Panc1 (cell line): ENCODE measurements at places on chromosomes 5 and 9. TPM values are rescaled to one million over a fixed set of nuclear protein-coding genes. Genes with fewer than 3 reads are reported as not detected.

The PCDHGA5 gene
- total RNA-seq: 0.67 TPM

The MEIKIN gene
- not detected for total RNA-seq

The KCNV2 gene
- total RNA-seq: not detected

The PGM5 gene
- 0.21 TPM for total RNA-seq

The LHX6 gene
- 0.62 TPM for total RNA-seq

The ELP1 gene
- 17.1 TPM for total RNA-seq

The ANKRD34B gene
- 0.10 TPM for total RNA-seq

The SPATA31A3 gene
- not detected for total RNA-seq

The CD274 gene
- 0.21 TPM for total RNA-seq

The MCC gene
- total RNA-seq: 0.41 TPM

The TMC1 gene
- 0.36 TPM for total RNA-seq

DNA sequence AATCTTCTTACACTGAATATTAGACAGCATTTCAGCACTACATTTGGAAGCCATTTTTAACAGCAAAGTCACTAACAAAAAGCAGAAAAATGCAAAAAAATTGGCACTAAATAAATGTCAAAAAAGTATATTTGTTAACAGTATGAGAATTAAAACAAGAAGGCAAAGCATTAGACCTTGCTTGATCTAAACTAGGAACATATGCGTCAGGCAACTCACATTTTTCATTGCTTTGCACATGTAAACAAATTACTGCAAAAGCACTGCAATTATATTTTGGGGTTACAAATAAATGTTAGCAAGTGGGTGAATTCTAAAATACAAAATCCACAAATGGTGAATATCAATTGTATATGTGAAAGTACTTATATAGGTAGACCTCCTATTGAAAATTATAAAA is 49.0 kb upstream of the RAPGEF6 start:
- no peak overlapping the region for H3K4me3 ChIP-seq
- H3K4me1 ChIP-seq: no peaks in the 10 kb centered on the region
- no peak for DNase-seq

GRCh38 chr9:127917603-127918002 is 762 bp upstream of the ST6GALNAC4 start:
- DNase-seq: no peak
- no peaks in the 10 kb centered on the region for H3K36me3 ChIP-seq
- no peak overlapping the region for H3K4me3 ChIP-seq

DNA sequence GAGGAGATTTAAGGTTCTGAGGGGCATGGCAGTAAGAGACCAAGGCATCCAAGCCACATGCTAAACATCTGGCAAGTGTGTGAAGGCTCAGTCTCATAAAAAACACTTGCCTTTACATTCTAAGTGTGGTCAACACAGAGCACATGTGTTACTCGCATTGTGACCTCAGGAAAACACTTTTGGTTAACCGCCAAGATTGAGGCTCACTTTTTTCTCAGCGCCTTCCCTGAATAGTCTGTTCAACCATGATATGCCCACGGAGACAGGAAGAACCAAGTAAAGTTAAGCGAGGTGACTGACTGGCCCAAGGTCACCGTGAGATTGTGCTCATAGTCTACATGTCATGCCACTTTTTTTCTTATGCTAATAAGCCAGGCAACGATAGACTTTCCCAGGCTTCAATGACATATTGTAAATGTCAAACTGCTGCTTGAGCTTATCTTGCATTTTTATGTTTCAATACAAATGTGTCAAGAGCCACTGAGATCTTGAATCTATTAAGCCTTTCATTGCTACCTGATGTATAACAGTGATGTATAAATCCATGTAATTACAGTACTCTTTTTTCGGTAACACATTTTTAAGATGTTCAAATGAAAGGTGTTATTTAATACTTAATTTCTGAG is 21.1 kb upstream of the IL9 start:
- H3K27ac ChIP-seq: no peak overlapping the region
- H3K36me3 ChIP-seq: no peaks in the 10 kb centered on the region
- DNase-seq: no peak
- peaks cover 19% of the 10 kb centered on the region for H3K27me3 ChIP-seq
- no peak overlapping the region for H3K4me3 ChIP-seq

GRCh38 chr5:163978897-163979296 is 473.5 kb downstream of the MAT2B start:
- no peak overlapping the region for H3K27ac ChIP-seq
- no peak for DNase-seq
- H3K4me1 ChIP-seq: no peaks in the 10 kb centered on the region
- no peaks in the 10 kb centered on the region for H3K27me3 ChIP-seq
- H3K4me3 ChIP-seq: no peak overlapping the region
- H3K36me3 ChIP-seq: no peaks in the 10 kb centered on the region; the same call in 1 of the 2 replicates

DNA sequence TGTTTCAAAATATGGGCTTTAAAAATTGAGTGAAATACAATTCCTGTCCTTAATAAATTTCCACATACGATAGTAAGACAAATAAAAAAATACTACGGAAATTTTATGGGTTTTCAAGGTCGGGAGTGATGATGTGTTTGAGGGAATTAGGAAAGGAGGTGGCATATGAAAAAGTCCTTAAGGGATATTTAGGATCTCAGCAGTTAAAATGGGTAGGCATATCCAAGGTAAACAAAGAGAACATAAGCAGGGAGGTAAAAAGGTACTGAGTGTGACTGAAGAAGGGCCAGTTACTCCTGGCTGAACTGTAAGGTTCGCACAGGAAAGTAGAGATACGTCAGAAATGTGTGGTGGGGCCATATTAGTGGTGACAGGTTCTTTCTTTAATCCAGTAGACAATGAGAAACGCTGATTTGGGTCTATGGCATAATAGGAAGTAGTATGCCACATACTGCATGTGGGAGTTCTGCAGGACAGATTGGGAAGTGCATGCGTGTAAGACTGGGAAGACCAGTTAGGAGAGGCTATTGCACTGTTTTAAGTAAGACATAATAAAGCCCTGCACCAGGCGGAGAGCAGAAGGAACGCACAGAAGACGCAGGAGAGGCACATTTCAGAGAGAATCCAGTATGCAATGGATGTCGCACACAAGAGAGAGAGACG is 937 bp upstream of the HMGCR start:
- no peaks in the 10 kb centered on the region for H3K27me3 ChIP-seq
- H3K36me3 ChIP-seq: peaks cover 2% of the 10 kb centered on the region
- H3K4me1 ChIP-seq: peaks cover 22% of the 10 kb centered on the region
- H3K4me3 ChIP-seq: peak overlapping the region; percentile 97
- DNase-seq: peak; percentile 53
- peak overlapping the region; percentile 85 for H3K27ac ChIP-seq

GRCh38 chr5:139092741-139093343 is 105.3 kb downstream of the SIL1 start:
- H3K4me1 ChIP-seq: no peaks in the 10 kb centered on the region
- no peak overlapping the region for H3K4me3 ChIP-seq
- no peak overlapping the region for H3K27ac ChIP-seq
- no peaks in the 10 kb centered on the region for H3K27me3 ChIP-seq
- H3K36me3 ChIP-seq: no peaks in the 10 kb centered on the region
- DNase-seq: no peak

DNA sequence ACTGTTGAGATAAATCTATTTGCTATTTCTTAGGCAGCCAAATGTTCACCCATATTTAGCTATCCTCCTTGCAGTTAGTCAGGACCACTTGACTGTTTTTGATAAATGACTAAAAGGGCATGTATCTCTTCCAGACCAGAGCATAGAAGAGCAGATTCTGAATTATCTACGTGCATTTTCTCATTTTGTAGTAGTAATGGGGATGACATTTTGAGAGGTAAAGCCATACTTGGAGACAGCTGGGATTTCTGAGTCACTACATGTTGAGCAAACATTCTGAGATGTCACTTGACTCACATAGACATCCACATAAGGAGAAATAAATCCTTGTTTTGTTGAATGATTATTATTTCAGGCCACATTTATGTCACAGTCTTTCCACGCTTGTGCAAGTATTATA is 297.6 kb downstream of the CDH10 start:
- no peaks in the 10 kb centered on the region for H3K36me3 ChIP-seq
- DNase-seq: no peak
- no peaks in the 10 kb centered on the region for H3K4me1 ChIP-seq
- no peak overlapping the region for H3K27ac ChIP-seq
- no peaks in the 10 kb centered on the region for H3K27me3 ChIP-seq
- H3K4me3 ChIP-seq: no peak overlapping the region

- H3K36me3 ChIP-seq: no peaks in the 10 kb centered on the region
- no peak overlapping the region for H3K4me3 ChIP-seq
- H3K4me1 ChIP-seq: no peaks in the 10 kb centered on the region
Observed at GRCh38 chr9:69637817-69638200, 34.4 kb downstream of the APBA1 start.

GRCh38 chr9:95458666-95459065 is 58.1 kb downstream of the PTCH1 start:
- H3K4me3 ChIP-seq: no peak overlapping the region
- no peaks in the 10 kb centered on the region for H3K4me1 ChIP-seq
- H3K27me3 ChIP-seq: no peaks in the 10 kb centered on the region
- no peak overlapping the region for H3K27ac ChIP-seq

DNA sequence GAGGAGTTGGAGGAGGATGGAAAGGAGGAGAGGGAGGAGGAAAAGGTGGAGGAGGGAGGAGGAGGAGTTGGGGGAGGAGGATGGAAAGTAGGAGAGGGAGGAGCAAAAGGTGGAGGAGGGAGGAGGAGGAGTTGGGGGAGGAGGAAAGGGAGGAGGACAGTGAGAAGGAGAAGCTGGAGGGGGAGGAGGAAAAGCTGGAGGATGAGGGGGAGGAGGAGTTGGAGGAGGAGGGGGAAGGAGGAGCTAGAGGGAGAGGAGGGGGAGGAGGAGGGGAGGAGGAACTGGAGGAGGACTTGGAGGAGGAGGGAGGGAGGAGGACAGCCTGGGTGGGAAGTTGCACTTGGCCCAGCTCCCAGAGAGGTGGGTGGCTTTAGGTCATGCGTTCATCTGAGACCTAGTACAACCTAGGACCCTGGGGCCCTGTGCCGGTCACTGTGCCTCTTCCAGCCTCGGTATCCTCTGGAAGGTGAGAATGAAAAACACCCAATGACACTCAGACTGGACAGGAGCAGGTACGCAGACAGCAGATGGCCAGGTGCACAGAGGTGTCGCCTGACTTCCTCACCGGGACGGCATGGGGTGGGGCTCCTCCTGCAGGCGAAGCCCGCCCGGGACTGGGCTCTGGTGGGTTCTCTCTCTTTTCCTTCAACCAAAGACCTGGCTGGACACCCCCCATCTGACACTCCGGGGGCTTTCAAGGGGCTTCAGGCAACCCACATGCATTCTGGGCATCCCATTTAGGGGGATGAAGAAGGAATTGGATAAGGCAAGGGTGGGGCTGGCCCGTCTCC is 12.2 kb upstream of the SLC2A6 start:
- no peak overlapping the region for H3K27ac ChIP-seq
- no peaks in the 10 kb centered on the region for H3K27me3 ChIP-seq
- no peaks in the 10 kb centered on the region for H3K36me3 ChIP-seq
- no peak overlapping the region for H3K4me3 ChIP-seq
- peaks cover 1% of the 10 kb centered on the region; the same call in 1 of the 2 replicates for H3K4me1 ChIP-seq
- no peak for DNase-seq

DNA sequence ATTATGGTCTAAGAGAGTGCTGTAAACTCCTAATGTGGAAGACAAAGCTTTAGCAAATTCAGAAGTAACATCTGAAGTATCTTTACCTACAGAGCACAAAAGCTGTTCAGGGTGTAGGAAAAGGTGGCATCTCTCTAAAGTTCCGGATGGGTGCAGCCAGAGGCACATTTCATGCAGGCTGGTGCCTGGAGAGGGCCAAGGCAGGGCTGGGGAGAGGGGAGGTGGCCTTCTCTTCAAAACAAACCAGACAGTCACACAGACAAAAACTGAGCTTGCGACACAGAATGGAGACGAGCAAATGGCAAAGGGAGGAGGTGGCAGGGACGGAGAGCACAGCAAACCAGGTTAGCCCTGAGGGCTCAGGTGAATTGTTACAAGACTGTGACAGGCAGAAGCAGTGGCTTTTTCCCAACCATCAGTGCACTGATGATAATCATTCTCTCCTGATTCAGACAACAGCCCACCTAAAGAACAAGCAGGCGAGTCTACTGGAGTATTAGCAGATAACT is 121.5 kb upstream of the PCA3 start:
- DNase-seq: no peak
- H3K4me3 ChIP-seq: no peak overlapping the region
- H3K27ac ChIP-seq: no peak overlapping the region
- no peaks in the 10 kb centered on the region for H3K27me3 ChIP-seq
- H3K4me1 ChIP-seq: no peaks in the 10 kb centered on the region

GRCh38 chr9:15349892-15350761 is 43.1 kb upstream of the TTC39B start:
- H3K4me1 ChIP-seq: no peaks in the 10 kb centered on the region
- H3K27me3 ChIP-seq: no peaks in the 10 kb centered on the region
- no peak overlapping the region for H3K4me3 ChIP-seq
- no peak overlapping the region for H3K27ac ChIP-seq
- no peaks in the 10 kb centered on the region for H3K36me3 ChIP-seq

- no peaks in the 10 kb centered on the region; the same call in 1 of the 2 replicates for H3K27me3 ChIP-seq
- no peaks in the 10 kb centered on the region for H3K4me1 ChIP-seq
- H3K36me3 ChIP-seq: no peaks in the 10 kb centered on the region
- no peak for DNase-seq
- no peak overlapping the region for H3K4me3 ChIP-seq
- no peak overlapping the region for H3K27ac ChIP-seq
Observed at GRCh38 chr5:56492812-56493211, 259.7 kb upstream of the ANKRD55 start.

DNA sequence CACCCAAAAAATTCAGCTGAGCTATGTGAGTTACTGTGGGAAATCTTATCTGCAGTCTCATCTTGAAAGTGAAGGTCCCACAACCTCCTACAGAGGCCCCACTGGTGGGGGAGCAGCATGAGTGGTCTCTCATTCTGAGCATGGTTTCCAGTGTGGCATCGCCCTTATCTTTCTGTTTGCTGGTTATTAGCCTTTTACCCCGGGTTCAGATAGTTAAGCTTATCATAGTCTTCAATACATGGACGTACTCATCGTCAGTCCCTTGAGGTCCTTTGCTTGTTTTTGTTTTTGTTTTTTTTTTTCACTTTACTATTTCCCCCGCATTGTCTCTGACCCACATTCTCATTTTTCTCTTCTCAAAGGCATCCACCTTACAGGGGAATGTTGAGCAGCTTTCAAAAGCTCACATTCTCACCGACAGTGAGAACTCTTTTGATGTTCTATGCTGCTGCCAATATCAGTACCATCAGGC is 7.7 kb upstream of the HAVCR2 start:
- H3K4me3 ChIP-seq: no peak overlapping the region
- no peaks in the 10 kb centered on the region for H3K4me1 ChIP-seq
- no peak overlapping the region for H3K27ac ChIP-seq

GRCh38 chr5:130110328-130110727 is 206.1 kb downstream of the CHSY3 start:
- no peaks in the 10 kb centered on the region for H3K4me1 ChIP-seq
- no peak overlapping the region for H3K4me3 ChIP-seq
- no peaks in the 10 kb centered on the region for H3K36me3 ChIP-seq
- H3K27me3 ChIP-seq: no peaks in the 10 kb centered on the region
- DNase-seq: no peak
- H3K27ac ChIP-seq: no peak overlapping the region

GRCh38 chr9:21672761-21673160 is 129.7 kb upstream of the MTAP start:
- peak overlapping the region; percentile 72 for H3K27ac ChIP-seq
- DNase-seq: no peak
- no peak overlapping the region for H3K4me3 ChIP-seq
- H3K4me1 ChIP-seq: peaks cover 20% of the 10 kb centered on the region

- no peak overlapping the region for H3K27ac ChIP-seq
- H3K27me3 ChIP-seq: peaks cover 35% of the 10 kb centered on the region
- H3K36me3 ChIP-seq: no peaks in the 10 kb centered on the region
- DNase-seq: no peak
Observed at GRCh38 chr5:174745590-174746103, 21.3 kb downstream of the MSX2 start.
